ENCODE measurements at places on chromosomes 12 and 14. TPM values are rescaled to one million over a fixed set of nuclear protein-coding genes. Genes with fewer than 3 reads are reported as not detected.
A peak's percentile ranks its signal among the peaks of the same experiment; 100 is the strongest.

GRCh38 chr12:25286837-25287236, 36.1 kb upstream of the KRAS start:
- DNase-seq = no peak

DNA sequence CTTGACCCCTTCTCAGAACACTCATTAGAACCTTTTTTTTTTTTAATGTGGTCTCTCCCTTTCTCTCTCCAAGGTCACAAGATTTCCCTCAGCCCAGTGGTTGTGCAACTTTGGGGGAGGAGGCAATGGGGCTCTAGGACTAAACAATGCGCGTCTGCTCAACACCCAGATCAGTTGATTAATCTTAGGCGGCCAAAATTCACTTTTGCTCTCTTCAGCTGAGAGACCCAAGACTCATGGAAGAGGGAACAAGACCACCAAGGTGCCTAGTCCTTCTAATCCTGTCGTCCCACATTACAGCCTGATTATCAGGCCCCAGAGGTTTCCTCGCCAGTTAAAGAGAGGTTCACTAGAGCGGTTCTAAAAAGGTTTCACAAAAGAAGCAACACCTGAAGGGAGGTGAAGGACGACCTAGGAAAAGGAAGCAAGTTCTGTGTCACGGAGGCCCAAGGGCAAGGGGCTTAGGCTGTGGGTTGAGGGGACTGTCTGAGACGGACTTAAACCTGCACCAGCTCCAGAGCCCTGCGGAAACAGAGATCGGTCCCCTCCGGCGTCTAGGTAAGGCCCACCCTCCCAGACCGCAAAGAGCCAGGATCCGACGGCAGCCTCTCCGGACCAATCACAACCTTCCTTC, 824 bp upstream of the TARBP2 start:
- DNase-seq = peak; percentile 80

GRCh38 chr14:55097881-55098560, 31.0 kb upstream of the LGALS3 start:
- DNase-seq = peak; percentile 72

- no peak for DNase-seq
These were observed 12.5 kb upstream of the FIGNL2 start for GRCh38 chr12:51860986-51861385.

GRCh38 chr14:58280954-58281787, 17.2 kb upstream of the ARID4A start:
- DNase-seq = no peak

DNA sequence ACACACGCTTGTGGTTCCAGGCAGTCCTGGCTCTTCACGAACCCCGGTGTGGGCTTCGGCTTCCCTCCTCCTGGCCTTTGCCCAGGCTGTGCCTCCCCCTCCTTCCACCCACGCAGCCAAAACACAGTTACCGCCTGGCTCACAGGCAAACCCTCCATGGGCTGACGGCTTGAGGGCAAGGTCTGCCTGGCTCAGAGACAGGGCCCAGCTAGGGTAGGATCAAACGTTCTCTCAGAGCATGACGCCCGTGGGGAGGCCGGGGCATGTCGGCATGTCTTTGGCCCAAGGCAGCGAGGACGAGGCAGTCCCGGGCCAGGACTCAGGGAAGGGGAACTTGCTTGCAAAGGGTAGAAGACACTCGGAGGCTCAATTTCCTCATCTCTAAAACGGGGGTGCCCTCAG, 2.1 kb downstream of the SLC25A47 start:
- DNase-seq = peak; percentile 65

- DNase-seq = no peak
These were observed 87.4 kb downstream of the GTF2A1 start for GRCh38 chr14:81133400-81133799.

GRCh38 chr12:132484891-132485441, 5.0 kb upstream of the FBRSL1 start:
- peak; percentile 66 for DNase-seq

DNA sequence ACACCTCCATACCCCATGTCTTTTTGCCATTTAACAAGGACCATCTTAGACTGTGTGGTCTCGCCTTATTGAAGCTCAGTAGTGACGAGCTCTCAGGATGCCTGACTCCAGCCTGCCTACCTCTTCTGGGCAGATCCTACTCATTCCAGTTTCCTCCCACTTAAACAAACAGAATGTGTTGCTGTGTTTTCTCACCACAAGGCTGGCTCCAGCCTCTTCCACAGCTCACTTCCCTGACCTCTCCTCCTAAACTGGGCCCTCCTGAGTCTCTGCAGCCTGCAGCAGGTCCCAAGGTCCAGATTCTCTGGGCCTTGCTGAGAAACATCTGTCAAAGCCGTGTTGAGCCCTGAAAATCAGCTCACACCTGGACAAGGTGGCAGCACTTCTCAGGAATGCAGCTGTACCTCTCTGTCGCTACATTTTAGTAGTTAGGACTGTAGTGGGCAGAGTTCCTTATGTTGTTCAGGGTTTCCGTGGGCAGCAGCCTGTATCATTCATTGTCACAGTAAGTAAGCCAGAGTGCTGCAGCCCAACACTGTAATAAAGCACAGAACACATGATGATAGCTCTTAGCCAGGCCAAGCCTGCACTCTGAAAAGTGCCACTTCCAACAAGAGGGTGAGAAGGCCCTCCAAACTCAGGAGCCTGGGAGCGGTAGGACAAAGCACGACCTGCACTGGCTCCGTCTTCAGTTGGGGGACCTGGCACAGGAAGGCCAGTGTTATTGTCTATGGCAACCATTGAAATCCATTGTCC, 68.5 kb downstream of the NKX2-1 start:
- peak; percentile 82 for DNase-seq

Gene CLEC9A
- not detected for total RNA-seq

Gene RCOR1
- 27.4 TPM for total RNA-seq

Gene KRT83
- not detected for total RNA-seq

Gene GZMH
- total RNA-seq = 4.9 TPM
